Caudate nucleus (tissue), 63 donors: ENCODE measurements at places on chromosomes 1 and 21.

- DNase-seq = no peak
Measured at GRCh38 chr1:109880971-109881894, 29.4 kb upstream of the CSF1 start.

- no peak for DNase-seq
Measured at GRCh38 chr1:18931730-18932129, 24.7 kb downstream of the IFFO2 start.

GRCh38 chr1:64282351-64282750 lies 78.9 kb downstream of the UBE2U start:
- no peak for DNase-seq

DNA sequence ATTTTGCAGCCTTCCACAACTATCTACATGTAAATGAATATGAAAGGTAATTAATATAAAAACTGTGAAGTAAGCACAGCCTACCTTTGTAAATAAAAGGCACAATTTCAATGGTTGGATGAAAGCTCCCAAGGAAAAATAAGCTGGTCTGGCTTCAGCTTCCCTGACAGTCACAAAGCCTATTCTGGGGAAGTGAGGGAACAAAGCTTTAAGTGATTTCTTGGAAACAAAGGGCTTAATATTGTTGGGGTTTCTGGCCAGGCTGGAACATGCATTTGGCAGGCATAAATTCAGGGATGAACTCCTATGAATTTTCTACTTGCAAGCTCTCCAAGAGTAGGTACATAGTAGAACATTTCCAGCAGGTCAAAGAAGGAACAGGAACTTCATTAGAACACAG lies 17.3 kb downstream of the BCAS2 start:
- DNase-seq = no peak

DNA sequence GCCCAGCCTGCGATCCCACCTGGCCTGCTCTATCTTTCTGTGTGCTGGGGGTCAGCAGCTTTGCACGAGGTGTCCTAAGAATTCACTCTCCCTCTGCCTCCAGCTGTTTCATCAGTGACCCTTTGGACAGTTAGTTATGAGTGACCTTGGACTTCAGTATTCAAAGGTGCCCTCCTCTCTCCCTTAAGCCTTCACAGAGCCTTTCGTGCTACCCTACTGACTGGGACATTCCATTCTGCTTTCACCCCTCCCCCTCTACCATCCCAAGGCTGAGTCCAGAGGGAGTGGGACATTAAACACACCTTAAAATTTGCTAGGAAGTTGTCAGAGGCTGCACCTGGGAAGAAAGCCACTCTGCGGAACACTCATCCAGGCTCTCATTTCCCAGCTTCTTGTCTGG lies 171.9 kb downstream of the CLIC6 start:
- no peak for DNase-seq

- no peak for DNase-seq
Measured at GRCh38 chr1:77354536-77354935, 72.7 kb downstream of the AK5 start.

DNA sequence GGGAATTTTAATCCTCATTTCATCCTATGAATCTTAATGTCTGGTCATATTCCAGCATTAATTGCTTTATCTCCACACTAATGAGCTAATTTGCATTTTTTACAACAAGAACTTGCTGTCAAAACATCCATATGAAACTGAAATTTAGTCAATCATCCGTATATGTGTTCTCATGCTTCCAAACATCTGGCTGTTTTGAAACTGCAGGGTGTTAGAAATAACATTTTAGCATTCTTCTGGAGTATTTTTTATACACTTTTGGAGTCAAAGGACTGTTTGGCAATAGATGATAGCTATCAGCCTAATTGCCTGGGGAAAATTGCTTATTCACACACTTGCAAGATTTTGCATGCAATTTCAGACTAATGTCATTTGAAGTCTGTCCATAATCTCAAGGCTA lies 1639.3 kb downstream of the KCNT2 start:
- no peak for DNase-seq

GRCh38 chr1:15249081-15249480 lies 2.1 kb downstream of the FHAD1 start:
- no peak for DNase-seq
